OCI-LY7 (cell line): ENCODE measurements at places on chromosomes 2 and 18.
A peak's percentile ranks its signal among the peaks of the same experiment; 100 is the strongest.

DNA sequence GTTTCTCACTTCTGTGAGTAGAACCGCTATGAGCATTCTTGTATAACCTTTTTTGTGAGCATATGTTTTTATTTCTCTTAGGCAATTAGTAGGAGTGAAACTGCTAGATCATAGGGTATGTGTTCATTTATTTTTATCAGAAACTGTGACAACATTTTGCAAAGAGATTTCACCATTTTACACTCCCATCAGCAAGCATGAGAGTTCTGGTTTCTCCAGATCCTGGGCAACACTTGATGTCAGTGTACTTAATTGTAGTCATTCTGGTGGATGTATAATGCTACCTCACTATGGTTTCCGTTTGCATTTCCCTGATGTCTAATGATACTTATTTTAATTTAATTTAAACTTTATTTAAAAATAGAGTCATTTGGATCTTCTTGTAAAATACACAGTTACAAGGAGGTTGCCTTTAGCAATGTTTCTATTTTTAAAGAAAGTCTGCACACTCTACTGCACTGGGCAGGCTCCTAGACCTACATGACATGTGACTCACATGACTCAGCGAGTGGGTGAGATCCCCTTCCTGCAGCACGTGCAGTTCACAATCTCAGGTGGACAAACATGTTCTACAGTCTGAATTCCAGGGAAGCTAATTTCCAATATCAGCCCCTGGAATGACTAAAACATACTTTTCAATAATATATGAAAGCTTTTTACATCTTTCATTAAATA lies 127.0 kb upstream of the BCL2L11 start:
- DNase-seq: peak; percentile 29

GRCh38 chr2:235659767-235660322 lies 166.0 kb downstream of the AGAP1 start:
- DNase-seq: no peak

GRCh38 chr2:111678651-111679050 lies 205.3 kb downstream of the ANAPC1 start:
- no peak for DNase-seq

DNA sequence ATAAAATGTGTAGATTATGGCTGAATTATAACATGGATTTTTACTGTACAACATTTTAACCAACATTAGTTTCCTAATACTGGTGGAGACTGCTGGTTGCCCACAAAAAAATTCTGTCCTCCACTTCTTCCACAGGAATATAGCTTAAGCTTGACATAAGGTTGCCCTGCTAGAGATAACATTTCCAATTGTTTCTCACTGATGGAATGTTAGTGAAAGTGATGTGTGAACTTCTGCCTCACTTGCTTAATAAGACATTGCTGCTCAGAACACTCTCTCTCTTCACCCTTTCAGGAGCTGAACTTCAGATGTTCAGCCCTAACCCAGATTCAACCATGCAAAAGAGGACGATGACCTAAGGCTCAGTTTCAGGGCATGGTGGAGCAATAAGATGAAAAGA lies 2.7 kb upstream of the SGPP2 start:
- DNase-seq: no peak

GRCh38 chr2:234366891-234367290 lies 130.0 kb downstream of the ARL4C start:
- DNase-seq: no peak

GRCh38 chr18:78875016-78875777 lies 104.4 kb upstream of the SALL3 start:
- DNase-seq: peak; percentile 21
